NCI-H1417 treated with DMSO at 0.1 percent for 48 hours (cell line): ENCODE measurements at places on chromosomes 12 and 14.

- DNase-seq = no peak
Observed at GRCh38 chr14:71267691-71268090, 360.4 kb downstream of the PCNX1 start.

DNA sequence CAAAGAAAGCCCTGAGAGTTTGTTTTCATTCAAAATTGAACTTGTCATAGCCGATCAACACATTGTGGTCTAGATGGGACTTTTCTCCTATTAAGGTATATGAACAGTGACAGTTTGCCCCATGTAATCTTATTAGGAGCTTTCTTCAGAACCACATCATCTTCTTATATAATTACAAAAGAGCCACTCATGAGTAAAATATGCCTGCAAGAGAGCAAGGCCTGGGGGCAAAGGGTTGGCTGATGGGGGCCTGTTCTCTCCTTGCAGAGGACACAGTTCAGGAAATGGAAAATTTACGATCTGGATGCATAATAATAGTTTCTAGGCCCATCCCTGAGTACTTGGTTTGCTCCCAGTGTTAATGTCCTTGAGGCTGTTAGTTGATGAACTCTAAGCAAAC, 87.8 kb downstream of the FLRT2 start:
- no peak for DNase-seq

- DNase-seq = no peak
Observed at GRCh38 chr14:41873686-41874317, 267.1 kb downstream of the LRFN5 start.

DNA sequence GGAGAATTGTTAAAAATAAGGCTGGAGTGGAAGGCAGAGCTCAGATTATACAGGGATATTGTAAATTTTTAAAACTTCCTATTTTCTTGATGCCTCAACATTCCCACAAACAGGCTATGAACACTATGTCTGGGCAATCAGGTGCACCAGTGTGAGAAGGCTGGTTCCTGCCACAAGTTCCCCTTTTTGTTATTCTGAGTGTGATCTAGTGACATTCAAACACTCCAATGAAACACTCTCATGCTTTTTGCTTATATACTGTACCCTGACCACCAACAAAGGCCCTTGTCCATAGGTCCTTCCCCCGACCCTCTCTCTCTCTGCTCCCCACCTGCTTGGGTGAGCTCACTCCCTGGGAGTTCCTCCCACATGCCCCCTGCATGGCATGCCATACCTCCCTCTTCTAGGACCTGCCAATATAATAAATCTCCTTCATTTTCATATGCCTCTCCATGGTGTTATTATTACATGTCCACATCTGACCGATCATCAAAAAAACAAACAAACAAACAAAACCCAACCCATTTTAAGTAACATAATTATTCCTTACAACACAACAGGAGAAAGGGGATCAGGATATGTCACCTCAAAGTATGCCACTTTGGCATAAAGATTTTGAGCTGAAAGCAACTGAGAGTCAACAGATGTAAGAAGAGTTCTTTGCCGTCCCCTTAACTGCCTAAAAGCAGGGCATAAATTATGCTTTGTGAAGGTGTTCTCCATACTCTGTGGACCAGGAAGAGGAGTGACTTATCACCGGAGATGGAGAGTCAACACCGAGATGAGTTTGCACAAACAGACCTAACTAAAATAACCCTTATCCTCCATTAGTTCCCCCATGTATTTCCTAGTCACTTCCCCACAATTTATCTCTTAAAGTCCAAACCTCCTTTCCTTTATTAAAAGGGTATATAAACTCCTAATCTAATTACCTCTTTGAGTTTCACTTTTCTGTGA, 42.5 kb upstream of the CATSPERB start:
- DNase-seq = no peak

DNA sequence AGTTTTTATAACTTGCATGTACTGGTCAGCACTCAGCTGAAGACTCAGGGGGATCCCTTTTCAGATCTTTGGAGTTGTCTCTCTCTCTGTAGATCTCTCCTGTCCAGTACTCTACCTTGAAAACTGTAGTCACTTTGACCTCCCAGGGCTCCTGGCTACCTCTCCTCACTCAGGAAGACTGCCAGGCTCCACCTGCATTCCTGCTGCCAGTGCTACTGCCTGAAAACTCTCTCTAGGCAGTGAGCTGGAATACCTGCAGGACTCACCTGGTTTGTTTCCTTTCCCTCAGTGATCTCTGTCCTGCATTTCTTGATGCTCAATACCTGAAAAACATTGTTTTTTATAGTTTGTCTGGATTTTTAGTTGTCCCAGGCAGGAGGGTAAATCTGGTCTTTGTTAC, 87.4 kb downstream of the PRIMA1 start:
- DNase-seq = no peak

- DNase-seq = no peak
Observed at GRCh38 chr14:65769151-65769550, 356.6 kb downstream of the FUT8 start.

DNA sequence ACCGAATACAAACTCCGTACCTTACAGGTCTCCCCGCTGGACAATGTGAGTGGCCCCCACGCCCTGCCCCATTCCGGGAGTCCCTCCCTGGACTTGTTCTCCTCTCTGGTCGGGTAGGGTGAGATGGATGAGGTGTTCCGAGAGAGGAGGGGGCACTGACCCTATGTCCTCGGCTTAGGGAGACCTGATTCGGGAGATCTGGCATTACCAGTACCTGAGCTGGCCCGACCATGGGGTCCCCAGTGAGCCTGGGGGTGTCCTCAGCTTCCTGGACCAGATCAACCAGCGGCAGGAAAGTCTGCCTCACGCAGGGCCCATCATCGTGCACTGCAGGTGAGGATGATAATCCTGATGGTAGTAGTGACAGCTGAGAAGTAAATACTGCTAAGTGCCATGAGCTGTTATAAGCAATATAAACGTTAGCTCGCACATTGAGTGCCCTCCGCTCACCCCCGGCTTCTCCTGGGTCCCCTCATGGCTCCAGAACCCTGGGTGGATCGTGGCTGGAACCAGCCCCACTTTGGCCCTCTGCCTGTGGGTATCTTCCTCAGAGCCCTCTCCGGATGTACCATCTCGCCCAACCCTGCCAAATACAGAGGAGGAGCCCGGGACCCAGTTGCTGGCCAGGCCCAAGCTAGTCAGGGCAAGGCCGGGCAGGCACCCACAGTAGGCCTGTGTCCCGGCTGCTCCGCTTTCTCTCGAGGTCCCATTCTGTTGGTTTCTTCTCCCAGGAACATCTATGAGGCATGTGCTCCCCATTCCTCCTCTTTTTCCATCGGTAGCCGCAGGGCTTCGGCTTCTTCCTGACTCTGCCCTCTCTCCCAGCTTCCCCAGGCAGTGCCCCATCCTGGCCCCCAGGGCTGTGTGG, 6.8 kb downstream of the PTPN6 start:
- DNase-seq = no peak
